ENCODE measurements at places on chromosomes 6 and 20.

- no peak for DNase-seq
Observed at GRCh38 chr6:85114581-85114935, 335.3 kb upstream of the NT5E start.

DNA sequence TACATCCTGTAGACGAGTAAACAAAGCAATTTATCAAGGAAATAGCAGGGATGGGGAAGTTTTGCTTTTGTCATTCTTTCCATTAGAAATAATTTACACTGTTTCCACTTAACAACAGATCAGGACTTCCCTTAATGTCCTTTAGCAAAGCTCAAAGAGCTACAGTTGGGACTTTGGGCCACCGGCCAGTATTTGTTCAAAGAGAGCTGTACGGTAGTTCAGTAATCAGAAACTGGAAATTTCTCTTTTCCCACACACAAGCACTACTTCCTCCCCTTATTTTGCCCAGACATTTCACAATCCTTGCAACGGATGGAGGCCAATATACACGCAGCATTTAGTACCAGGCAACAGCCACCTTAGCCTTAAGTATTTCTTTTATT, 12.1 kb upstream of the HINT3 start:
- no peak for DNase-seq

GRCh38 chr6:109002051-109002697, 92.5 kb downstream of the SESN1 start:
- DNase-seq = no peak

DNA sequence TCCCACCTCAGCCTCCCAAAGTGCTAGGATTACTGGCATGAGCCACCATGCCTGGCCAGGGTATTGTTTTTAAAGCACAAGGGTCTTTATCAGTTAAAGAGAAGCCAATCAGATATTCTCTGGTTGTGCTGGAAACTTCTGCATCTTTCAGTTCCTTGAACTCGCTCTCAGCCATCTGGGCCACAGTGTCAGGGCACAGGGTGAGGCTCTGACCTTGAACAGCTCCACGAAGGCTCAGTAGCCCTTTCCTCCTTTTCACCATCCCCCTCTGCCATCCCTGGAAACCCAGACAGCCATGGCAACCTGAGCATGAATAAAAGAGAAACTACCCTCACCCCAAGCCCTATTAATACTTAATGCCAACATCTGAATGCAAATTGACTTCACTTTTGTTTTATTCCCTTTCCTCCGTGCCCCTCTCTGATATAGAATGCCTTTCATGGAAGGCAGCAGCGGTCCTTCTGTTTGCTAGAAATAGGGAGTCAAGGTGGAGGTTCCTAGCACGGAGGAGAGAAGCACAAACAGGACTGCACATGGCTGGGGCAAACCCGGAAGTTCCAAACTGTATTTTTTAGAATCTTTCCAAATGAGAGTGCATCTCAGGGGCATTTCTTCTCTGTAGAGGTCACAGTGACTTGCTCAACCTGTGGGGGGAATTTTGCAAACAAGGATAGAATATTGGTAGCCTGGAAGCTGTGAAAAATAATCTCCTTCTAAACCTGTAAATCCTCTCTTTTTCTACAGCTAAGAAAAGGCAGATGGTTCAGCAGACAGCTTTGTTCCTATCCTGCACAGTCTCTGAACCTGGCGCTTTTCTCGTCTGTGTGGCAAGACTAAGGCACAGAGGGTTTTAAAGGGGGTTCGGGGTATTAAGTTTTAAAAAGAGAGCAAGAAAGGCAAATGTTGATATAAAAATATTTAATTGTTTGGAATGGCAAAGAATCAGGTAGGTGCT, 176.4 kb upstream of the RREB1 start:
- DNase-seq = no peak
